ENCODE measurements at places on chromosomes 1 and 21.

GRCh38 chr1:207644852-207645634, at the start of gene CR1L:
Gene CR1L (plus strand): TSS chr1:207645133. CDS start chr1:207645234, 101 bp downstream.
- DNase-seq: peak; percentile 99

- no peak for DNase-seq
Observed at GRCh38 chr1:8985915-8986813, 40.1 kb downstream of the SLC2A7 start.

DNA sequence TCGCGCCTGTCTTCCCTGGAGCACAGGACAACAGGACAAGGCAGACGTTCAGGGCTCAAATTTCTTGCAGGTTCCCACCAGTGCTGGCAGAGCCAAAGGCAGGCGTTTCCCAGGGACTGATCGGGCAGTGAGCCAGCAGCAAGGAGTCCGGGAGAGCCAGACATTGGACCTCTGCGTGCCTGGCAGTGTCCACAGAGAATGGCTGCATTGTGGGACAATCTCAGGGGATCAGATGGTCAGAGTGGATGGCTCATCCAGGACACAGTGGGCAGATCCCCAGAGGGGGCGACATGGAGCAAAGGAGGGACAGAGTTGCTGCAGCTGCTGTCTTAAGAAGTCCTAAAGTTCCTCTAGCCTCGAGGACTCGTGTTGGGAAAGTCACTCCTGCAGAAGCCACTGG, 4.6 kb downstream of the TMEM63A start:
- DNase-seq: peak; percentile 58

- no peak for DNase-seq
Observed at GRCh38 chr21:32538147-32538792, 47.1 kb downstream of the TCP10L start.

DNA sequence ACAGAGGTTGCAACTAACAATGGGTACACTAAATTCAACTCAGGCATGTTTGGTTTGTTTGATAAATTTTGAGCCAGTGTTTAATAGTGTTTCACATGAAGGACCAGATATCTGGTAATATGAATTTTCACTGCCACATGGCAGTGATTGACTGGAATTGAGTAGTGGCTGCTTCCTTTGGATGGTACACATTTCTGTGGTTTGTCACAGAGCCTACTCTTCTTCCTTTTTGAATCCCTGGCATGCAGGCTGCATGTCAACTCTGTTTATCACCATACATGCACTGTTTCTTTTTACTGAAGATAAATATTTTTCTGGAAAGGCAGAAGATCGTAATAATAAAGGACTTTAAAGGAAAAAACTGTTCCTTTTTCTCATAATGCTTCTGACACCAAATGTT, 35.5 kb downstream of the SDCCAG8 start:
- no peak for DNase-seq

DNA sequence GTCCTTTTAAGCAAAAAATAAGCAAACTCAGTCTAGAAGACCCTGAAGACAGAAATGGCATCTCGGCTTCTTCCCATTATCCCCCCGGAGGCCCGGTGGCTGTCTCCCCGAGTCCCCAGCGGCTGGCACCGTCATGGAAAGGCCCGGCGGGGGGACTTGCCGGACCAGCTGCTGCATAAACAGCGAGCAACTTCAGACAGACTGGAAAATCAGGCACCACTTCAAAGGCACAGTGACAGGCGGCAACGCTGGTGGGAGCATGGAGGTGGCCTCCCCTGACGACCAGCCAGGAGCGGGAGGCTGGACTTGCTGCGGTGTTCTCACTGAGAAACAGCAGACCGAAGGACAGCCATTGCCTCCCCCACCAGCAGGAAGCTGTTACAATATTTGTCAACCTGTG, 18.4 kb upstream of the C1QA start:
- no peak for DNase-seq

- peak; percentile 53 for DNase-seq
Observed at GRCh38 chr1:51736702-51737101, 119.8 kb downstream of the OSBPL9 start.

DNA sequence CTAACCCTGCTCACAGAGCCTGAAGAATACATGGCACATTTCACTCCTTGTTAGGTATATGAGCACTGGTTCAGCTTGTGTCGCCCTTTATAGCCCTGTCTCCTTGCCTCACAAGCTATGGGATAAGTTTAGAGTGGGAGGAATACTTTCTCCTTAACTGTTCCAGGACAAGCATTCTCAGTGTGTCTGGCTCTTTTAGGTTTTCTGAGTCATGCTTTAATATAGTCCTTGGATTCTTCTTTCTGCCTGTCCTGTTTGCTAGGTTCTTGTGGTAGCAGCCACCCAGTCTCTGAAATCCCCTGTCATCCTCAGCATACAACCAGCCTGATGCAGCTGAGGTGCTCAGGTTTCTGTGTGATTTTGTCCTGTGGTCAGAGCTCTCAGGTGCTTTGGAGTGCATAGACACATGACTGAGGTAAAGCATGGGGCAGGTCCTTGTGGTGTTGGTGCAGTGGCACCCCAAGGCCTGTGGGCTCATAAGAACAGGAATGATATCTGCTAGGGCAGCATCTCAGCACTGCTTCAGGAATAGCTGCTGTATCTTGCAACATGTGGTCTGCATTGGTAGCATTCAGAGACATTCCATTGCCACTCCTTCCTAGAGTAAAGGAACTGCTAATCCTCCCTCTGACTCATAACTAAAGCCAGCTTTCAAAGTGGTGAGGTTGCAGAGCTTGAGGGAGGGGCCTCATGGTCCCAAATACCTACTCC, 14.2 kb upstream of the CASQ2 start:
- no peak for DNase-seq

- no peak for DNase-seq
Observed at GRCh38 chr1:234272656-234273312, 100.5 kb upstream of the COA6 start.

All from OCI-M1 (cell line).